ENCODE measurements at places on chromosomes 3 and 15. TPM values are rescaled to one million over a fixed set of nuclear protein-coding genes. Genes with fewer than 3 reads are reported as not detected.

The HIGD2B gene
- polyA plus RNA-seq = not detected

- DNase-seq = no peak
These were observed 89.0 kb downstream of the MRPL46 start for GRCh38 chr15:88378188-88378637.

GRCh38 chr3:8363200-8363599 lies 138.4 kb upstream of the LMCD1 start:
- no peak for DNase-seq

DNA sequence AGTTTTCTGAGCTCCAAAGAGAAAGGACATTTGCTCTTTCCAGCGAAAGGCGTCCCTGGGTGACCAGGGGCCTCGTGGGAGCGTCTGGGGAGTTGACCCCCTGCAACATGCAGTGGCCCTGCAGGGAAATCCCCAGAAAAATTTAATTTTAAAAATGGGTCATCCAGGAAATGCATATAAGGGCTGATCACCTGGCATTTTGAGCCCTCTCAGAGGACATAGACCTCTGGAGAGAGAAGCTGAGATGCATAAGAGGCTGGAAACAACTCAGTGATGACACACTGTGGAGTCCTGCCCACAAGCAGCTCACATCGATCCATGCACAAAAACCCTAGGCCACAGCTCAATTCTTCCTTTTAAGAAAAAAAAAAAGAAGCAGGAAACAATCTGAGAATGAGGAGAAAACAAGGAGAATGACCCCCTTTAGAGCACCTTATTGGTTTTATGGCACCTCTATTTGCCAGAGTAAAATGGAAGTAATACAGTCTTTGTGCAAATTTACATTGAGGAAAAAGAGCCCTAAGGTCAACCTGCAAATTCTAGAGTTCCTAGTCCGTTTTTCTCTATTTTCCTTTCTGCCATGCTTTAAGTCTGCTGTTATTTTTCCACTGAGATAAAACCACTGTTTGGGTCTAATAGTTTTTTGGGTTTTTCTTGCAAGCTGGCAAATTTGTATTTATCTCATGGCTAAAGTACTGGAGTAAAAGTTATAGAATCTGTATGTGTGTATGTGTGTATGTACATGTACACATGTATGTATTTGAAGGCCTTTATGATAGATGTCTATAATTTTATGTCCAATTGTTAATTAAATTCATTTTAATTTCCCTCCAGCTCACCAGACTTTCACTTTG lies 6.9 kb upstream of the BDH1 start:
- DNase-seq = no peak

The TTC21A gene
- polyA plus RNA-seq = 3.9 TPM

The CAMK2N2 gene
- 2.2 TPM for polyA plus RNA-seq

The RARB gene
- polyA plus RNA-seq = 15.2 TPM

- no peak for DNase-seq
These were observed 392.8 kb upstream of the WNT5A start for GRCh38 chr3:55879901-55880331.

- DNase-seq = no peak
These were observed 2.5 kb downstream of the PRKAR2A start for GRCh38 chr3:48845170-48845569.

DNA sequence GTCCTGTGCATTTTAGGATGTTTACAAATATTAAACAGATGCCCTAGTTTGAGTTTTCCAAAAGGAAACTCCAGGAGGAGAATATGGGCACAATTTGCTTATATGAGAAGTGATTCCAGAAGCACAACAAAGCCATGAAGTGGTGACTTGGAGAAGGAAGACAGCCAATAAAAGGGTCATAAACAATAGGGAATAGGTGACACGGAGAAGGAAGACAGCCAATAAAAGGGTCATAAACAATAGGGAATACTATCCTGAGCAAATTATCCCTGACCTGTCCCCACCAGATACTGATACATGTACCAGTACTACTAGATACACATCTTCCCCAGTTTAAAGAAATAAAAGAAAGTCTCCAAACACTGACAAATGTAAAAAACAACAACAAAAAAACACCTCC lies 663.6 kb downstream of the GBE1 start:
- no peak for DNase-seq
